Fibroblast of skin of scalp (primary cell): ENCODE measurements at places on chromosomes 1 and 21.

GRCh38 chr1:4213366-4213973 lies 313.4 kb upstream of the C1orf174 start:
- no peak for DNase-seq

- DNase-seq, result no peak
Observed at GRCh38 chr1:70906800-70907199, 140.8 kb downstream of the PTGER3 start.

DNA sequence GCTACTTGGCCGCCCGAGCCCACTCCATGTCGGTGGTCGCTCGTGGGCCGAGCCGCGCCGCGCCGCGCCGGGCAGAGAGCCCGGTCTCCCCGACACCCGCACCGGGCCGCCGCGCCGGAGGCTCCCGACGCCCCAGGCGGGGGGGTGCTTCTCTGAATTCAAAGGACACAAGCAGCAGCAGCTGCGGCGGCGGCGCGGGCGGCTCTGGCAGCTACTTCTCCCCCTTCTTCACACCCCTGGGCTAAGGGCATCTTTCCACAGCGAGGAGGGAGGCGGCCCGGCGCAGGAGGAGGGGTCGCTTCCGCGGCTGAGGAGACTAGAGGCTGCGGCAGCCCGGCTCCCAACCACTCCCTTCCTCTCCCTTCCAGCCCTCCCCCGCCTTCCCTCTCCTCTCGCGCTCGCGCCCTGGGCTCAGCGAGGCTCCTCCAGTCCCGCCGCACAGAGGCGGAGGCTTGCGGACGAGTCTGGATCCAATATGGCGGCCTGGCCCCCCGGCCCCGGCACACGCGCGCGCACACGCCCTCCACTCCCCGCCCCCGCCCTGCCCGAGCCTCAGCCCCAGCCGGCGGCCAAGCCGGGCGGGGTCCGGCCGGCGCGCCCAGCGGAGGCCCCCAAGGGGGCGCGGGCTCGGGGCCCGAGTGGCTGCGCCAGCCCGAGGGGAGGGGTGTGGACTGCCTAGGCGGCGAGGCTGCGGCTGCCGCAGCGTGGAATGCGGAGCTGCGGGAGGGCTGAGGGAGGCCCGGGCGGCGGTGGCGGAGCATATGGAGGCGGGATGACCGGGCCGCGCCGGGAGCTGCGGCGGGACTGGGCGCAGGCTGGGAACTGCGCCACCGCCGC lies at the start of gene CDC42BPA:
CDC42BPA (minus strand) TSS at position 477 of the 837 bp plus-strand sequence. CDS start 1,310 bp downstream, outside the sequence.
- peak; percentile 95 for DNase-seq

- no peak for DNase-seq
Observed at GRCh38 chr1:207024202-207025145, 8.1 kb downstream of the C1orf116 start.

DNA sequence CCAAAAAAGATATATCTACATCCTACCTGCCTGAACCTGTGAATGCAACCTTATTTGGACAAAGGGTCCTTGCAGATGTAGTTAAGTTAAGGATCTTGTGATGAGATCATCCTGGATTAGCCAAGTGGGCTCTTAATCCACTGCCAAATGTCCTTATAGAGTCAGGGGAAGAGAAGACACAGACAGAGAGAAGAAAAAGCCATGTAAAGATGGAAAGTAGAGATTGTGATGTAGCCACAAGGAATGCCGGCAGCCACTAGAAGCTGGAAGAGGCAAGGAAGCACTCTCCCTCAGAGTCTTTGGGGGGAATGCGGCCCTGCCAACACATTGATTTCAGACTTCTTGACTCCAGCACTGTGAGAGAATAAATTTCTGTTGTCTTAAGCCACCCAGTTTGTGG lies 16.2 kb downstream of the HSD11B1 start:
- peak; percentile 35 for DNase-seq

GRCh38 chr1:57464756-57465155 lies 40.9 kb upstream of the DAB1 start:
- DNase-seq, result no peak

GRCh38 chr1:218642033-218642948 lies 297.2 kb downstream of the TGFB2 start:
- DNase-seq, result peak; percentile 43

GRCh38 chr21:44291936-44292811 lies 6.5 kb downstream of the AIRE start:
- DNase-seq, result no peak

DNA sequence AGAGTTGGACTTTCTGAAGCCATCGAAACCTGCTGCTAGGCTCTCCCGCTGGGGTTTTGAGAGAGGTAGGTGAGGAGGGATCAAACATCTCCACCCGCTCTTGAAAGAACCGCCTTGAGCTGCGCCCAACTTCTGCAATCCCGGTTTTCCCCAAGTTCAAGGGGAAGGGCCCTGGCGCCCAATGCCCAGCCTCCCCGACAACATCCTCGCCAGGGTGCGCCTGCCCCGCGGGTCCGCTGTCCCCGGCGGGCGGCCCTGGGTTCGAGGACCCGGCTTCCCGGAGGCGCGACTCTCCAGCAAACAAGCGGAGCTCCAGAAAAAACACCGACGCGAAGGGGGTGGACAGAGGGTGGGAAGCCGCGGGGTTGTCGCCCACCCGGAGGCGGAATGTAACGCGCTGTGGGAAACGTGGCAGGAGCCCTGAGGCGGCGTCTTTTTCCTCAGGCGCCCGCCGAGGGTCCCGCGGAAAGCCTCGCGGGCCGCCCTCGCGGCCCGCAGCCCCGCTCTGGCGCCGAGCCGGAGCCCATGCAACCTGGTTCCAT lies 607 bp downstream of the BTG3 start:
- DNase-seq, result peak; percentile 38

DNA sequence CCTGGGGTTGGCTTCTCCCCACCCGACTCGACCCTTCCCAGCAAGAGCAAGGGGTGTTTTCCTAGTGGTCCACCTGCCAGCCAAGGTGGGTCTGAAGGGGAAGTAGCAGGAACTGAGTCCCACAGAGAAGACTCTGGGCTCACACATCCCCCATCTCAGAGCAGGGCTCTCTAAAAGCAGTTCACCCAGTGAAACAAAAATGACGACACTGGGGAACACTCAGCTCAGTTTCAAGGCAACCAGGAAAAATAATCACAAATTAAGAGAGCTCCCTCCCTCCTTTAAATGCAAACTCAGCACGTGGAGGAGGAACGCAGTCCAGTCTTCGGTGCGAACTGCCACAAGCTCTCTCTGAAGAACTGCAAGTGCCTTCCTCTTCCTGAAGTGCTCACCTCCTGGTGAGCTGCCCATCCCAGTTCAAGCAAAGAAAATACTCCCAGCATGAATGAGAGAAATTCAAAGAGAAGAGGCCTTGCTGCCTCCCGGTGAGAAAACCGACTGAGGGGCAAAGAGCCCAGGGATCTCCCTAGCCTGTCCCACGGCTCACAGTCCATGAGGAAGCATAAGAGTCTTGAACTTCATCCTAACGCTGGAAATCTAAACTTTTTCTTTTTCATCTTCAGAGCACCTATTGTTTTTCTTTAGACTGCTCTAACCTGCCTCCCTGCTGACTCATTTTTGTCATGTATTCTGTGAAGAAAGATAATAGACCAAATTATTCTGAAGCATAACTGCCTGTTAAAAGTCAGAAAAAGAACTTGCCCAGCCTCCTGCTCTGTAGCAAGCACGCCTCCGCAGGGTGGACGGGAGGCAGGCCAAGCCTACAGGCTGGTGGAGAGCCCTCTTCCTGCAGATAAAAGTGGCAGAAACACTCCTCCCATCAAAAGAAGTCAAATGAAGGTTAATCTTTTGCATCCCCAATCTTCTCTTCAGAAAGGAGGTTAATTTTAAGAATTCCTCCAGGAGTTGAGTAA lies 281.4 kb downstream of the HHIPL2 start:
- DNase-seq, result no peak

GRCh38 chr1:143698016-143698415 lies 273.8 kb downstream of the FAM72C start:
- DNase-seq, result peak; percentile 14

DNA sequence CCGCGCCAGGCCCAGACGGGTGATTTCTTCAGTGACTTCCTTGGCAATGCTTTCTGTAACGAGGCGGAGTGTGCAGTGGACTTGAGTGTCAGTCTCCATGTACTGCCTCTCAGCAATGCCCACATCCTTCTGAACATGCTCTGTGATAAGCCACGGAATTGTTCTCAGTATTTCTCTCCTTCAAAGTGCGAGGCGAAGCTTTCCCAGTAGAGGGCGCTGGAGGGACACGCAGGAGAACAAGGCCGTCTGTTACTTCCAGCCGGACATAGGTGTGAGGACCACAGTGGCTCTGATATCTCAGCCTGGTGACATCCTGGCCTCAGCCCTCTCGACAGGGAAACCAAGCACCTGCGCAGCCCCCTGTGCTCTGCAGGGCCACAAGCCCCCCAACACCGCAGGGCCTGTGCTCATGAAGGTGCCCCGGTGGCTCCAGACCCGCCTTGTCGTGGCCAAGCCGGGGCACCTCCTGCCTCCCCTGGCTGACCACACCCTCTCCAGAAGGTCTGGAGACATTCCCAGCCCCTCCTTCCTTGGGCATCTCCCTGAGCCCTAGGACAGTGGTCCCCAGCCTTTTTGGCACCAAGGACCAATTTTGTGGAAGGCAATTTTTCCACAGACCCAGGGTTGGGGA lies 46.1 kb upstream of the BACE2 start:
- peak; percentile 80 for DNase-seq

DNA sequence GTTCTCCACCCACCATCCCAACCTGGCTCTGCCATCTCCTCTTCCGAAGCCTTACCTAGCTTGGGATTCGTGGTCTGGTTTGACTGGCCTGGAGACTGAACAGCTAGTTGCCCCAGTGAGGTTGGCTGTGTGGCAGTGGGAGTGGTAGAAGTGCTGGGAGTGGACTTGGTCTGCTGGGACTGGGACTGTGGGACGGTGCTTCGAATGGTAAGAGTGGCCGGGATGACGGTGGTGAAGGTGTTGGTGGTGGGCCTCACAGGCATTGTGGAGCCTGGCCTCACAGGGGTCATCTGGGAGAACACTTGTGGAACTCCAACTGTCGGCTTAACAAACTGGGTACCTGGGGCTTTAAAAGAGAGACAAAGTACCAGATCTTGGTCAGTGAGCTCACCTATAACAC lies 28.7 kb downstream of the PSMB4 start:
- no peak for DNase-seq

DNA sequence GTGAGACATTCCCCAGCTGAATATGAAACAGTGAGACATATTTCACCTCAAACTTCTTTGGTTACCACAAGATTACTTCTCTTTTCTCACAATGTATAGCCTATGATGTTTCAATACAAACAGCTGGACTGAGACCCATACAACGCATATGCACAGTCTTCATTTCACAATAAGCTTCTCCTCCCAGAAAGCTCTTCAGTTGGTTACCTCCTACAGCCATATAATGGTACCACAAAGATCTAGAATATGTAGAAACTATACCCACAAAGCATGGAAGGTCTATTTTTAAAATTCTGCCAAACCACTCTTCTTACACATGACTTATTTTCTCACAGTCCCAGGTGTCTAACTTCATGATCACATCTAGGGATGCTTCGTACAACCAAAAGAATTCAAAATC lies 70.8 kb downstream of the JAK1 start:
- DNase-seq, result no peak

DNA sequence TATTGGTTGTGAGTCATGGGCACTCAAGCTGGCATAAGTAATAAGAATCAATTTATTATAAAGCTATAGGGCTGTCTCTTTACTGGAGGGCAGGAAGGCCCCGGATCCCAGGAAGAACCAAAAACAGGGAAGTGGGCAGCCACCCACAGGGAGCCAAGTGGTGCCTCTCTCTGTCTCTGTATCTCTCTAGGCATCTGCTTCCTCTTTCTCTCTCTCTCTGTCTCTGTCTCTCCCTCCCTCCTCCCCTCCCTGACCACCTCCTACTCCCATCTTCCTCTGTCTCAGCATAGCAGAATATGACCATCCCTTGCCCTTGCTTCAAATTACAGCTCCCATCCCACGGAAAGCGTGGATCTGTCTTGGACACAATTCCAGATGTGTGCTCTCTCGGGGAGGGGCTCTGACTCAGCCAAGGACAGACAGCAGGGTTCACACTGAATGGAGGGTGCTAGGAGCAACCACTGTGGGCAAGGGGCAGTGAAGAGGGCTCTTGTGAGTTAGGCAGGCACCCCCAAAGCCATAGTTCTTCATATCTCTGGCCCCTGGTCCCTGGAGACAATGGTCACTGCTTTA lies 80.4 kb upstream of the LPGAT1 start:
- DNase-seq, result no peak

- DNase-seq, result peak; percentile 79
Observed at GRCh38 chr1:32100807-32101708, 6.8 kb upstream of the KPNA6 start.

DNA sequence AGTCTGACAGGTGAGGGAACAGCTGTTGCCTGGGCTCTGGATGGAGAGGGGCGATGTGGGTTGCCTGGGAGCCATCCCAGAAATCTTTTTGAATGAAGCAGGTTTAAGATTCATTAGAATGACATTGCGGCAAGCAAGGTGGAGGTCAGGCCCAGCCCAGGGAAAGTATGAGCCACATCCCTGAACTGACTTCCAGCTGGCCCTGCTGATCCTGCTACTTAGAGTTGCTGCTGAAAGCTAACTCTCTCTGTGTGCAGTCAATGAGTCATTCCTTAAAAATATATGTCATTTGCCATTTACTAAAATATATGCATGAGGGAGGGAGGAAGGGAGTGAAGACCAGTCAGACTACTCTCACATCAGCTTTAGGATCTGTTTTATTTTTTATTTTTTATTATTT lies 54.3 kb upstream of the RAB3GAP2 start:
- peak; percentile 57 for DNase-seq
